ENCODE measurements at places on chromosomes 4 and X.

GRCh38 chrX:6184900-6185515, 43.7 kb downstream of the NLGN4X start:
- peak; percentile 1 for DNase-seq

DNA sequence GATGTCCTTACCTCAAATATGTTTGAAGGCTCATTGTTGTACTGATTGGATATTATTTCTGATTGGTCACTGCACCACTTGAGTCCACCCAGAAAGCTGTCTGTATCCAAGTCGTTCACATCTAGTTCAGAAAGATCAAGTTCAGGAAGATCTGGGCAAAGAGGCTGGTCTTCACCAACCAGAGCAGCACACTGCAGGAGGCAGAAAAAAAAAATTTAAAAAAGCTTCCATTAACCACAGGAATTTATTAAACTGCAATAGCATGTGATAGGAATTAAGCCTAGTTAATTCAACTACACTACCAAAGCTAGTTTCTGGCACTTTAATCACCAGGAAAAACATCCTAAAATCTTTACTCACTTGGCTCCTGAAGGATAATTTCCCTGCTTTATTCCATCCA, 5.1 kb downstream of the PPARGC1A start:
- peak; percentile 20 for DNase-seq

DNA sequence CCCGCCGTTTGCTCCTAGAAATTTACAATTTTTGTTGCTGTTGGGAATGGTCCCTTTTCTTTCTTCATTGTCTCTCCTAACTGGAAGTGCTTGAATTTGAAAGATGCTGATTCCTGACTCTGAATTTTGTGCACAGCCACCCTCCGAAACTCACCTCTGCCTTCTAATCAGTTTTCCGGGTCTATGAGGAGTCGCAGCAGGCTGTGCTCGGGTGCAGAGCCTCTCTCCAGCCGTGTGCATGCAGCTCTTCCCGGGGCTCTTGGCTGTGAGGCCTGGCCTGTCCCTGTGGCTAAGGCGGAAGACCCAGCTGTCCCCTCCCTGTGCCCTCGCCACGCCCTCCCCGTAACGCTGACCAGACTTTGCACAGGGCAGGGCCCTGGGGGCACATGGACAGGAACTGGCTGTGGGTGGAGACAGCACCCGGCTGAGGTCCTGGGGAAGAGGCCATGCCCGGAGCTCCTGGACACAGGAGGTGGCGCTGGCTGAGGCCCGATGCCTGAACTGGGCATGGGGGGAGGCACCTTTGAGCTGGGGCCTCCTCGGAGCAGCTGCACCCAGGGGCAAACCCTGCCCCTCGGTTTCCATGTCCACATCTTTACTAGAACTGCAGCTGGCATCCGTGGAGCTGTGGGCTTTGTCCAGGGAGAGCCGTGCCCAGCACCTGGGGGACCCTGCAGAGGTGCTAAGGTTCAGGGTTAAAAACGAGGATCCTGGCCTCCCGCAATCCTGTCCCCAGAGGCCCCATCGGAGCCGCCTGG, 32.6 kb upstream of the SPON2 start:
- no peak for DNase-seq

GRCh38 chrX:79506001-79506400, 138.9 kb upstream of the ITM2A start:
- DNase-seq = no peak

DNA sequence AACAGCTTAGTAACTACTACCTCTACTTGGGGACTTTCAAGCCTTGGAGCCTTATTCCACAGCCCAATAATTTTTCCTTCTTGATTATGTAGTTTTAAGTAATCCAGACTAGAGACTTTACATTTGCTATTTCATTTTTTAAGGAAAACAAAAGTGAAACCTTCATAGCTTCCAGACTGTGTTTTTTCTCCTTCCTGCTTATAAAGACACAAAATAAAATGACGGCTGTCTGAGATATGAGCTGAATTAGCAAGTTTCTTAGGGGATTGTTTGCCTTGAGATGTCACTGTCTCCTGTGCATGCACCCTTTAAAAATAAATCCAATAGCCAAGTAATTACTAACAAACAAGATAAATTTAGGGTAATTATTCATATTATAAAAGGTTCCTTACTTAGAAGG, 78.8 kb upstream of the PACRGL start:
- no peak for DNase-seq

- no peak for DNase-seq
Observed at GRCh38 chrX:150873616-150874015, 24.9 kb downstream of the CD99L2 start.

DNA sequence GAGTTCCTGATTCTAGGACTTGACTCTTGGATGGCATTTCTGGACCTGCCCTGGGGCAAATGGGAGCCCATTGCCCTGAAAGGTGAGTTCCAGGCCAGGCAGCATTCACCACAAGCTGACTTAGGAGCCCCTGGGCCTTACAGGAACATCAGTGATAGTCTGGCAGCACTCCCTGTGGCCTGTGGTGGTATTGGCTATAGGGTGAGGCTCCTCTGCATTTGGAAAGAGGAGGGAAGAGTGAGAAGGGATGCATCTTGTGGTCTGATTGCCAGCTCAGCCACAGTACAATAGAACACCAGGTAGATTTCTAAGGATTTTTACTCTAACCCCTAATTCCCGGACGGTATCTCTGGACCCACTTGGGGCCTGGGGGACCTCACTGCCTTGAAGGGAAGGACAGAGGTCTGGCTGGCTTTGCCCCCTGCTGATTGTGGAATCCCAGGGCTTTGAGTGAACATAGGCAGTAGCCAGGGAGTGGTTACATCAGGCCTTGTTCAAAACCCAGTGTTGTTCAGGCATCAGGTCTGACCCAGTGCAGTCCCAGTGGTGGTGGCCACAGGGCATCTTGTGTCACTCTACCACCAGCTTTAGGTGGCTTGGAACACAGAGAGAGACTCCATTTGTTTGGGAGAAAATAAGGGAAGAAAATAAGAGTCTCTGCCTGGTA, 32.9 kb downstream of the MAGED4 start:
- no peak for DNase-seq

DNA sequence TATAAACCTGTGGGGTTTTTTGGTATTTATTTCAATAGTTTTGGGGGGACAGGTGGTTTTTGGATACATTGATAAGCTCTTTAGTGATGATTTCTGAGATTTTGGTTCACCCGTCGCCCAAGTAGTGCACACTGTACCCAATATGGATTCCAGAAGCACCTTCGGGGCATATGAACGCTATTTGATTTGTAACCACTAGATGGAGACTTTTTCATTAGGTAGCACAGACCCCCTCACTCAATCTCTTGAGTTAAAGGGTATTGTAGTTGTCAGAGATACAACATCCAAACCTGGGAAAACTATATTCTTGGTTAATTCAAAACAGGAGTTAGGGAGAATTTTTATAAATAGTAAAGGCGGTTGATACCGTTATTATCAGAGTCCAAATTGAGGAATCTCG, 79.8 kb downstream of the SPANXN3 start:
- no peak for DNase-seq

DNA sequence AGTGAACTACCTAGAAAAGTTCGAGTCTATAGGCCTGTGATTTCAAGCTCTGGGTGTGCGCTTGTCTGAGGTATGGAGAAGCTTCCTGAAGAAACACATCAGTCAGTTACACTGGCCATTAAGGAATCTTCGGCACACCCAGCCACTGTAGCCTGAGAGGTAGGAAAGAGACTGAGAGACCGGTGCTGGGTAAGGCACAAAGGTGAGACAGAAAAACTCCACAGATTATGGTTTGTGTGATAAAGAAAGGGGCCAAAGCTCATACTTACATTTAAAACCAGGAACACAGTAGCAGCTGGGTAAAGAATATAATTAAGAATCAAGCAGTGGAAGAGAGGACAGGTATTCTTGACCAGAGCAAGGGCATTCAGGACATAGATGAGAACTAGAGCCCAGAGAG, 74.8 kb upstream of the TTC29 start:
- DNase-seq = no peak

GRCh38 chrX:136647677-136648360, at the start of gene CD40LG:
CD40LG (plus strand) TSS chrX:136648158; CDS start chrX:136648249, 91 bp downstream.
- DNase-seq = no peak

DNA sequence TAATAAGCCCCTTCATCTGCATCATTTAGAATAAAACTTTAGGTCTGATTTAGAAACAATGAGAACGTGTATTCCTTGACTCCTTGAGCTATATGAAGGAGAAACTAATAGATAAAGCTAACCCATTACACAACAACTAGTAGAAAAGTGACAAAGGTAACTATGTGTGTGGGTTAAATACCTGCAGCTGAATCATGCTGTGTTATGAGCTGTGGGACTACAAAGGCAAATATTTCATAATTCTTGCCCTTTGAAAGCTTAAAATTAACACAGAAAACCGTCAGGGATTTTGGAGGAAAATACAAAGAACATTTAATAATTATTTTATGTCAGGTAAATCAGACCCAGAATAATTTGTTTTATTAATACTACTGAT, 898 bp upstream of the NDP start:
- DNase-seq = no peak

DNA sequence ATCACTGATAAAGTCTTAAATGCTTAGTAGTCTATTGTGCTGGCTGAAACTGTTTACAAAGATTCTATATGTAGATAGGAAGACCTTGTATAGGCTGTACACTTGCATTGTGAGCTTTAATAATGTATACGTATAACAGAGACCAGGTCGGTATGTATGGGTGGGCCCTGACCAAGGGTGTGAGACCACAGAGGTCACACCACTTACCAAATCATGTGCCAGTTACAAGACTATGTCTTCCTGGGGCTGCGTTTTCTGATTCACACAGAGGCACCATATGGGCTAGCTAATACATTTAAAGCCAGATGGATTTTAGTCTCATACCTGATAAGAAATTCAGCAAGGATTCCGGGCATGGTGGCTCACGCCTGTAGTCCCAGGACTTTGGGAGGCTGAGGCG, 8.8 kb downstream of the DIAPH2 start:
- DNase-seq = no peak

DNA sequence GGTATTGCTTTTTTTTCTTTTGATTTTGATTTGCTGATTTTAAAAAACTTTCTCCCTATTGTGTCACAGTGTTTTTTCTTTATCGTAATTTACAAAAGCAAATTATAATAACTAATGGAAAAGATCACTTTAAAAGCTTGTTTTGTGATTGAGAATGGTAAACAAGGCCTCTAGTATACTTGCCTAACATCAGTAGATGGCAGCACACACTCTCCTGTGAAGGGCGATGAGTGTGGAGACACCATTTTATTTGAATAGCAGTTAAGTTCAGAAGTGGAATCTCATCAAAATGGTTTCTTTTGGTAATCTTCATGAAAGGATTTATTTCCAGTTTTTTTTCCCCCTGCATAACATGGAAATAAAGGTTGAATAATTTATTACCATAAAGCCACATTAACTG, 72.3 kb downstream of the PAK3 start:
- DNase-seq = no peak

- DNase-seq = no peak
Observed at GRCh38 chrX:79078114-79078513, 66.4 kb upstream of the GPR174 start.

GRCh38 chrX:54826598-54826997, 19.1 kb downstream of the MAGED2 start:
- DNase-seq = no peak

DNA sequence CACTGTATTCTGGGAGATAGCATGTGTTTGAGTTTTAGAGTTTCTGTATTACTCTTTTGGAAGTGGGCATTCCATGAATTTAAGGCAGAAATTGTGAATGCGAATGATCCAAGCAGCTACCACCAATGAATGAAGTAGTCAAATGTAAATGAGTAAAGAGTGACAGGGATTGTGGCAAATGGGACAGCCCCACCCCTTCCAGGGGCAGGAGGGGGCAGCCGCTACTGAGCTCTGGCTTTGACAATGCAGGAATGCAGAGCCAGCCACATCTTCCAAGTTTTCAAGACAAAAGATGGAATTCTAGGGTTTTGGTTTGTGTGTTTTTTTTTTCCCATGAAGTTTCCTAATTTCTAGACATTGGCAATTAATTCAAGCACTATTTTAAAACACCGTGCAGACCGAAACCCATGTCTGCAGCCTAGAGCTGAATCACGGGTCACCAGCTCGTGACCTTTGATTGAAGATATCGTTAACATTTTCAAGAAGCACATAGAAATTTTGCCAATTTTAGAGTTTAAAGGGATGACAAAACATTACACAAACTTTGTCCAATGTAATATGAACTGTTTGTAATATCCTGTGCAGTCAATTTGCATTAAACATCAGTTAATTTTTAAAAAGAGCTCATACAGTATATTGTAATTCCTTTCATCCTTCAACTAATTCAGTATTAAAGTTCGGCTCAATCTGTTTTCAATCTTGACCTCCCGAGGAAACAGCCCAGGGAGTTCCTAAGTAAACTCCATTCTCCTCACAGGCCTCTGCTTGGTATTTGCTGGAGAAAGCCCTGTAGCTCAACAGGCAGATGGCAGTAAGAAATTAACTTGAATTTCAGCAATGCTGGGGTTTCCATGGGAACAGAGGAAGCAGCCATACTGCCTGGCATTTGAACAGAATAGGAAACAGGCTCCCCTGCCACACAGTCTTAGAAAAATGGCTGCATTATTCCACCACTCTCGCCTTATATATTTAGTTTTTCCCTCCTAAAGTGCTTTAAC, 83.4 kb downstream of the UCHL1 start:
- DNase-seq = peak; percentile 36

DNA sequence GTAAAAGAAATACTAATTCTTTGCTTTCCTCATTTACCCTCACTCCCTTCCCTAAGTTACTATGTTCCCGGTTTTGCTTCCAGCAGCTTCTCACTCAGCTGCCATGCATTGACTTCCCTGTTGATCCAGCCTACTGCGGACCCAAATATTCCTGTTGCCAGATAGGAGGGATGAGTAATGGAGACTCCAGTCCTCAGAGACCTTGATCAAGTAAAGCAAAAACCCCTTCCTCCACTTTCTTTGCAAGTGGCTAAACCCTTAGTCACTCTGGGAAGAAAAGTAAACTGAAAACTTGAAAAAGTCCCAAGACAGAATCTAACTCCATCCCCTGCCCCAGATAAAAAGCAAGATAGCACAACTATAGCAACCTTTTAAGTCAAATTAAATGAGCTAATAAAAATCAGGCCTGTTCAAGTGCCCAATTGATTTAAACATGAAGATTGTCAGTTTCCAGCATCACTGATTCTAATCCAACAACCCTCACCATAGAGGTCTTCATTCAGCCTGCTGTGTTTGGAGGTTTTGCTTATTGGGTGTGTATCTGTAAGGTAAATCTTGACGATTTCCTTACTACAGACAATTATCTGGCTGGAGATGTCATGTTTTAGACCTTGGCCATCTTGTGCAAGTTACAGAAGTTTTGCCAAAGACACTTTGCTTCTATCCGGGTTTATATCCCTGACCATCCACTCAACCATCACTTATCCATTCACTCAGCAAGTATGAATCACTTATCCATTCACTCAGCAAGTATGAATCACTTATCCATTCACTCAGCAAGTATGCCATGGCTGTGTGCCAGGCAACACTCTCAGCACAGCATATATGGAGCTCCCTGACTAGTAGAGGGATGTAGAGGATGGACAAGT, 17.6 kb downstream of the FGFBP1 start:
- peak; percentile 96 for DNase-seq
